Tongue (tissue), 3 donors: ENCODE measurements at places on chromosomes 1 and 21. TPM values are rescaled to one million over a fixed set of nuclear protein-coding genes. Genes with fewer than 3 reads are reported as not detected.

DNA sequence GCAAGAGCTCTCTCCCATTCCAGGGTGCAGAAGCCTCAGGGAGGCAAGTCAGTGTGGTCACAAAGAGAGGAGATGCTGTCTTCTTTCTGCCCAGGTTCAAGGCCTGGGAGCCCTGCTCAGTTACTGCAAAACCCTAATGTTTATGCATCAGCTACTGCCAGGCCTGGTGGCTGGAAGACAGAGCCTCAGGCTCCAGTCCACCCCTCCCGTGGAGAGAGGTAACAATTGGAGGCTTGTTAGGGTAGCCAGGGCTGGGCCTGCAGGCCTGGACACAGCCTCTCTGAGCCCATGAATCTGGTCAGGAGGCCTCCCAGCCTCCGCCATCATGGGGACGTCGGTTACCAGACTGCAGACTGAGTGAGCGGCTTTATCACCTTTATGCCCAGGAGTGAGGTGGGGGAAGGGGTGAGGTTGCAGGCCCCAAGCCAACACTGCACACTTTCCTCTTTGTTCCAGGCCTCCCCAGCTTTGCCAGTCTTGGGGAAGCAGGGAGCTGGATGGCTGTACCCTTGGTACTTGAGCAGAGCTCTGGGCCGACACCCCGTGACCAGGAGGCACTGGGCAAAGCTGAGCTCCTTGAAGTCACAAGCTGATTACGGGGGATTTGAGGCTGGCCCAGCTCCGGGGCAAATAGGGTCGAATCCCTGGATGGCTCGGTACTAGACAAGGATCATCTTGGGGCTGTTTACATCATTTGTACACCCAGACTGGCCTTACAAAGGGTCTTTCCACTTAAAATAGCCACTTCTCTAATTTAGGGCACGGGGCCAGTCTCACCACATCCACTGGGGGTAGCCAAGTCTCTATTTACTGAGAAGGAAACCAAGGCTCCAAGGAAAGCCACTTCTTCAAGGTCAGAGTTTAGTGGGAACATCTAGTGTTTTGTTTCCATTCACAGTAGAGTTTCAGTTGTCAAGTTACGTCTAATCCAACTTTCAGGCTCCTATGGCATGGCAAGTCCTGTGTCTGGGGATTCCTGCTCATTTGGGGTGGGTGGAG is 5.2 kb downstream of the SLC2A1 start:
- no peak for DNase-seq

GRCh38 chr1:25140073-25140797 is 92.1 kb downstream of the SYF2 start:
- no peak for DNase-seq

- no peak for DNase-seq
Measured at GRCh38 chr1:202362212-202362611, 13.7 kb downstream of the PPP1R12B start.

GRCh38 chr21:34176448-34176847 is 103.1 kb downstream of the MRPS6 start:
- DNase-seq = no peak

DNA sequence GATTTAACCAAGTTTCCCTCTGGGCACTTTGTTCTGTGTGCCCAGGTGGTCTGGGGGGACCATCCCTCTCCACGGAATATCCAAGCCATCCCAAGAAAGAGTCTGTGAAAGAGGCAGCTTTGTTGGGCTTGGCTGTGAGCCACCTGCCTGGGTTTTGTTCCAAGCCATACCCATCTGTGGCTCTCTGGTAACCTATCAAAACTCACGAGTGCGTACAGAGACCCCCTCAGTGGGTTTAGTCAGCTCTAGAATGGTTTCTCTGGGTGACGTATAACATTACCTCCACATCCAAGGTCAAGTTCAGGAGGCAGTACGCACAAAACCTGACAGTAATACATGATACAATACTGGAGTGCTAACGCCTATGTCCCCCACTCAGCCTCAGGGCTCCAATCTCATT is 54.2 kb downstream of the DNTTIP2 start:
- DNase-seq = no peak

DNA sequence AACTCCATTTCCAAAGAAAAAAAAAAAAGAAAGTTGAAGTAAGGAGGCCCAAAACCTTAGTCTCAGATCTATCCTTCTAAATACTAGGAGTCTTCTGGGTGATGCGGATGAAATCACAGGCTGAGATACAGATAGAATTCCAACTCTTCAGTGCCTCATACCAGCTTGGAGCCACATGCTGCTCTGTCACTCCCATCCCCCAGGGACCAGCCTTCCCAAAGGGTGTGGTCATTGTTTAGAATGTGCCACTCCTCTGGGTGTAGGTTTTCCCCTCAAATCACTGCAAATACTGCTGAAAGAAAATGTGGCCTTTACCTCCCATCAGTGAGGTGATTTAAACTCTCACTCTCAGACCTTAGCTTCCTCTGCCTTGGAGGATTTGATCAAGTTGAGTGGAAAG is 112.9 kb downstream of the CDC7 start:
- no peak for DNase-seq

DNA sequence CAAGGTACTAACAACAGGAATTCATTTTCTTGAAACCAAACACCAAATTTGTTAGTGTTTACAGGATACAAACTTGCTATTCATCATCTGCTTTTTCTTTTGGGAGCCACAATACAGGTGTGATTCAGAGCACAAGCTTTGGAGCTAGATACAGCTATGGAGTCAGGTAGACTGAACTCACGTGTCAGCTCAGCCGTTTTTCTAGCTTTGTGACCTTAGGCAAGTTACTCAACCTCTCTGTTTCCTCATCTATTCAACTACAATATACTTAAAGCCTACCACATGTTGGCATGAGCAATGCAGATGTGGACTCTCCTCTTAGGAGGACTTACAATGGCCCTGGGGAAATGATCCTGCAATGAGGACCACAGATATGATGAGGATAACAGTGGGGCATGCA is 6.3 kb downstream of the HTR1D start:
- DNase-seq = no peak

ICOSLG gene
- 3.1 TPM for total RNA-seq
